ENCODE measurements at places on chromosomes 5 and 9. TPM values are rescaled to one million over a fixed set of nuclear protein-coding genes. Genes with fewer than 3 reads are reported as not detected.

IFNE gene
- not detected for total RNA-seq

KCTD16 gene
- 2.6 TPM for total RNA-seq

DNA sequence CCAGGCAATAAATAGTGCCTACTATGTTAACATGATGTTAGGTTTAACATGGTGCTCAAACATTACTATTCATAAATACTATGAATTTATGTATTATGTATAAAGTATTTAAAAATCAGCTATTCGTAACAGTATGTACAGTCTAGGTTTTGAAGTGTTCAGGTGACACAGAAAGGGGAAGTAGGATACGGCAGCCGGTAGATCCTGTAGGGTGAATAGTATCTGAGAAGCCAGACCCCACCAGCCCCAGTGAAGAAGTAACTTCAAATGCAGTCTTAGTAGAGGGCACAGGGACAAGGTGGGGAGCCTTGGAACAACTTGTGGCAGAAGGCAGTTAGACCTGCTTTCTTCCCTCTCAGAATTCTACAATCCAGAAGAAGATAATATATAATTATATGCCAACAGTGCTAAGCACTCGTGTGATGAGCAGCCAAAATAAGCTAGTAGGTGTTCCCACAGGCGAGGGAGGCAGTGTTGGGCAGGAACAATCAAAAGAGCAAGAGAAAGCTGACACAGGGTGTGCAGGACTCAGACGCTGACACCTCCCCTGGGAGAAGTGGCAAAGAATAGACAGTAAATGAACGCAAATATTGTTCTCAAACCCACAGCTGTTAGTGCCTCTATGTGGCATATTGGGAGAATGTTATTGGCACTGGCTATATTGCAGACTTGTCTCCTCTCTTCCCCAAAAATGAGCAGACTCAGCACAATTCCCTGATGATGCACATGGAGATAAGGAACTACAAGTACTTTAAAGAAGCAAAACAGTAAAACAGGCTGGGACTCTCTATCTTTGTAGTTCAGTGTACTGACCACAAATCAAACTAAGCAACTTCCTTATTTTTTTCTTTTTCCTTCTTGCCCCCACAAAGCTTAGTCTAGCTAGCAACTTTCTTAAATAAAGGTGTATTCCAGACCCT lies 4.6 kb downstream of the ZNF367 start:
- no peak for DNase-seq

TRPM3 gene
- total RNA-seq, result 0.37 TPM

- peak; percentile 45 for DNase-seq
Measured at GRCh38 chr5:72844218-72844603, 27.8 kb downstream of the TNPO1 start.

GRCh38 chr5:135329066-135329912 lies 69.7 kb downstream of the MACROH2A1 start:
- DNase-seq, result no peak

GRCh38 chr5:126464959-126465358 lies 41.8 kb downstream of the GRAMD2B start:
- no peak for DNase-seq

OR13C4 gene
- not detected for total RNA-seq

DNA sequence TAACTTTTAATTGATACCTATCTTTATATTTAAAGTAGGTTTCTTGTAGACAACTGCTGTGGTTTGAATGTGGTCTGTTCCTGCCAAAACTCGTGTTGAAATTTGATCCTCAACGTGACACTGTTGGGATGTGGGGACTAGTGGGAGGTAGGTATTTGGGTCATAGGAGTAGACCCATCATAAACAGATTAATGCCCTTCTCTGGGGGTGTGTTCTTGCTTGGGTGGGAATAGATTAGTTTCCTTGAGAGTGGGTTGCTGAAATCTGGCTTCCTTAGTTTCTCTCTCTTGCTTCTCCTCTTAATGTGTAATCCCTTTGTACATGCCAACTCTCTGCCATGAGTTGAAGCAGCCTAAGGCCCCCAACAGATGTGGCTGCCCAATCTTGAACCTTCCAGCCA lies 34.6 kb upstream of the IPPK start:
- DNase-seq, result no peak

DNA sequence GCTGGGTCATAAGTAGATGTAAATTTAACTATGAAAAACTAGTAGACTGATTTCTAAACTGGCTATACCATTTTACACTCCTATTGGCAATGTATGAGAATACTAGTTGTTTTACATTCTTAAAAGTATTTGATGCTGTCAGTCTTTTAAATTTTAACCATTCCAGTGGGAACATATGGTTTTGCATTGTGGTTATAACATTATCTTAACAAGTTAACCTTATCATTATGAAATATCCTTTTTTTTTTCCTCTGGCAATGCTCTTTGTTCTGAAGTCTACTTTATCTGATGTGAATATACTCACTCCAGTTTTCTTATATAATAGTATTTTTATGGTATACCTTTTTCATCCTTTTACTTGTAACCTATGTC lies 548.9 kb upstream of the CLINT1 start:
- no peak for DNase-seq

GRCh38 chr5:139709582-139710318 lies 61.6 kb downstream of the CXXC5 start:
- no peak for DNase-seq

DNA sequence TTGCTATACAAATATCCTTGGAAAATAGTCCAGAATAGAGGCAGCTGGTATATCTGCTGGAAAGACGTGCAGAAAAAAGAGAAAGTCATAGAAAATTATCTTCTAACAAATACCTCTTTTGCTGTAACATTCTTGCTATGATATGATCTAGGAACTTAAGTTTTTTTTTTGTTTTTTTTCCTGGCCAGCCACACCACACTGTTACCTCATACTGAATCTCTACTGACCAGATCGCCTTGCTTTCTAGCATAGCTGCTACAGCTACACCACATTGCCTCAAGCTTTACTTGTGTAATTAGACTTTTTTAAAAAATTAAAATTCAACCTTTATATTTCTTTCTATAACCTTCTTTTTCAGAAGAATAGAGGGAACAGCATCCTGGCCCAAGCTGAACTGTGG lies 142.2 kb upstream of the PRLR start:
- DNase-seq, result no peak

ADGRD2 gene
- 0.26 TPM for total RNA-seq

DNA sequence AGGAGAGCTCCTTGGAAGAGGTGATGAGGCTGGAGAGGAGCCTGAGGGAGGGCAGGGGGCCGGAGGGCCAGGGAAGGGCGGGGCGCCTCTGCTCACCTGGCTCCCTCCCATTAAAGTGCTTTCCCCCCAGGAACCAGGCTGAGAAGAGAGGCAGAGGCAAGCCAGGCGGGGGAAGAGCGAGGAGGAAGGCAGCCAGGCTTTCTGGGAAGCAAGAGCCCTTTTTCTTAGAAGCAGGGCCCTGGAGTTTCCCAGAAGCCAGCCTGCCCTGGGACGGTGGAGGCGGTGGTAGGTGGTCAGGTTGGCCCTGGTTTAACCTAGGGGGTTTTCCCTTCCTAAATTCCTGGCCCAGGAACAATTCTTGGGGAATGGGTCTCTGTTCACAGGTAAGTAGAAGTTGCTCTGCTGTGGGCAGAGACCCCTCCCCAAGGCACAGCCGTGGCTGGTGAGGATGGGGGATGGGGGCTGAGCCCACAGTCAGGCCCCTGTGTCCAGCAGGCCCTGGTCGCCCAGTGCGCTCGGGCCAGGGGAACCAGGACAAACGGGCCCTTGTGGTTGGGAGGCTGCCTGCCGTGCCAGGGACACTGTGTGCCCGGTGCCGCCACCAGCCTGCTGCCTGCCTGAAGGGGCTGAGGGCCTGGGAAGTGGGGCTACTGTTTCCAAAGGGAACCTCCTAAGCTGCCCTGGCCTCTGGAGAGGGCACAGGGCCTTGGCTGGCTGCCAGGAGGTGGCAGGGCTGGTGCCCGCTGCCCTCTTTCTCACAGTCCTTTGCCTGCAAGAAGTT lies 16.6 kb upstream of the RALGDS start:
- no peak for DNase-seq

DNA sequence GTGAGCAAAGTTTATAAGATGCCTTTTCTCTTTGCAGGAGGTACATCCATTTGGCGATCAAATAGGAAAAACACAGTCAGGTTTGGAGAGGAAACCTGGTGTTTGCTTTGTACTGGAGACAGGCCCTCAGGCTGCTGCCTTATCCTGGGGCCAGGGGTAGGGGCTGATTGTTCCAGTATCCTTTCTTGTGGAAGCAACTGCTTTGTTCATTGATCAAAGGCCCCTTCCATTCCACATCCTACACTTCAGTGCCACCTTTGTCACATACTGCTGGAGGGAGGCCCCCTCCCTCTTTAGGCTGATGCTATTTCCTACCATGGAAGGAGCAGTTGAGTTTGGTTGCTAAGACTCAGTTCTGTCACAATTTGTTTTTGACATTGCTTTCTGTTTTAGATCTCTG lies 778.1 kb downstream of the TLR4 start:
- no peak for DNase-seq

DNA sequence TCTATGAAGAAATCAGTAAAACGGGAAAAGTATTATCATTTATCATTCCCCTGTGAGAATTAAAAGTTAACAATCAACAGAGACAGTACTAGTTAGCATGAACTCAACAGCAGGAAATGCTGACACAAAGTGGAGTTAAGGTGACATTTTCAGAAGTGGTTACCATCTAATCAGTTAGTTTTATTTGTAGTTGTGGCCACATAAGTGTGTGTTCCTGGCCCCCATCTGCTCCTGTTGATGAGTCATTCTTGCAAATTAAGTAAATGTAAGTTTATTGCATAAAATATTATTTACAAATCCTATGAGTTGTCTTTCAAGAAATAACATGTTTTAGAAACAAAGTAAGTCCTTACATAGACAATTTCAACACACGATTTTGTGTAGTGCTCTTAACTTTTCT lies 8.9 kb upstream of the BNC2 start:
- no peak for DNase-seq

GRCh38 chr5:101647861-101648260 lies 648.2 kb downstream of the SLCO4C1 start:
- no peak for DNase-seq

PPP2R2B gene
- 1.5 TPM for total RNA-seq

DNA sequence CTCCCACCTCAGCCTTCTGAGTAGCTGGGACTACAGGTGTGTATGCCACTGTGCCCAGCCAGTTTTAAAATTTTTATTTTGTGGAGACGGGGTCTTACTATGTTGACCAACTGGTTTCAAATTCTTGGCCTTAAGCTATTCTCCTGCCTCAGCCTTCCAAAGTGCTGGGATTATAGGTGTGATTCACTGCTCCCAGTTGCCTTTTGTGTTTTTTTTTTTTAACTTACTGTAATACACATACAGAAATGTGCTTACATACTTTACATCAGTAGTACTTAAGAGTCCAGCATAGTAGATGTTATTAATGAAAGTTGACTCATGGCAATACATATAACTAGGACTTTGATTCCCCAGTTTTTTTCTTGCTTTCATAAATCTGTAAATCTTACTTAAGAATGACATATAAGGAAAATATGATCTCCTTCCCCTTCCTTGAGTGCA lies 4.7 kb downstream of the MAN2A1 start:
- DNase-seq, result no peak

- peak; percentile 33 for DNase-seq
Measured at GRCh38 chr9:3441197-3441816, 84.5 kb downstream of the RFX3 start.

INSYN2B gene
- total RNA-seq, result 0.78 TPM

SLC36A2 gene
- not detected for total RNA-seq

PDE6A gene
- 0.07 TPM for total RNA-seq

PFN3 gene
- not detected for total RNA-seq

- DNase-seq, result no peak
Measured at GRCh38 chr9:1959371-1959770, 55.8 kb upstream of the SMARCA2 start.

ST8SIA4 gene
- not detected for total RNA-seq

DNA sequence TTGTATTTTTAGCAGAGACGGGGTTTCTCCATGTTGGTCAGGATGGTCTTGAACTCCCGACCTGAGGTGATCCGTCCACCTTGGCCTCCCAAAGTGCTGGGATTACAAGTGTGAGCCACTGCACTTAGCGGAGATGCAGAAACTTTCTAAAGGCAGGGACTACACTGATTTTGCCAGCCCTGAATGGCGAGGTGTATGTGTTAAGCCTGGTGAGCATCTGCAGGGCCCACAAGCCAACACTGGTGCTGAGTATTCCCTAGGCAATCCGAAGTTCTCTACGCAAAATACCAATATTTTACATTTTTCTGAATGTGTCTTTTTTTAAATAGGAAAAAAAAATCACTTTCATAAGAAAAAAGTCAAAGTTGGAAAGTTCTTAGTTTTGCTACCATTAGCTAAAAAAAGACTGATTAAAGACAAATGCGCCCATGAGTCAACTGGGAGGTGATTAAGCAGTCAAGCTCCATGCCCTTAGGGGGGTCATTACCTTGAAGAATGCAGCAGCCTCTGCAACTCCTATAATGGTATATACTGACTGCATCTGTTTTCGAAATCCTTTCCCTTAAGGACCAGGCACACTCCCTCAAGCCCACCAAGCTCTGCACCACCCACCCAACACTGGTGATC lies 502.8 kb downstream of the BNC2 start:
- DNase-seq, result no peak

DNA sequence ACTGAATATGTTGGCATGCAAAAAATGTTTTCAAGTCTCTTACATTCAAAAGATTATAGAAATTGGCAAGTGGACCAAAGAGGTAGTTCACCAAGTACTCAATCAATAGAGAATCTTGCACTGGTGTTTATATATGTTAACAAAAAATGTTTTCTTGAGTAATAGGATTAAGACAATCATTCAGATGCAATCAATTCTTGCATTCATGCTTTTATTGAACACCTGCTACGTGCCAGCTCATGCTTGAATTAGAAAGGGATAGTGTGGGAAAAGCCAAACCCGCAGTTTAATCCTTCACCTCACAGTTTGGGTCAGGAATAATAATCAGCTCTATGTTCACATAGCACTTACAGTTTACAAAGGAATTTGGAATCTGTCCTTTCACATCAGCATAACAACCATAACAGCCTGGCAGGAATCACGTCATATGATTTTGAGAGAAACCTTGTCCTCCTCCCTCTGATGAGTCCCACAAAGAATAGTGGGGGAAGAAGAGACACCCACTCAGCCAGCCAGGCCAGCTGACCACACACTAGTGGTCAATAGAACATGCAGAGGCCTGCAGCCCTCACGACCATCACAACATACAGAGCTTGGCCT lies 36.8 kb upstream of the FRRS1L start:
- DNase-seq, result no peak
